ENCODE measurements at places on chromosomes 7 and 10.

DNA sequence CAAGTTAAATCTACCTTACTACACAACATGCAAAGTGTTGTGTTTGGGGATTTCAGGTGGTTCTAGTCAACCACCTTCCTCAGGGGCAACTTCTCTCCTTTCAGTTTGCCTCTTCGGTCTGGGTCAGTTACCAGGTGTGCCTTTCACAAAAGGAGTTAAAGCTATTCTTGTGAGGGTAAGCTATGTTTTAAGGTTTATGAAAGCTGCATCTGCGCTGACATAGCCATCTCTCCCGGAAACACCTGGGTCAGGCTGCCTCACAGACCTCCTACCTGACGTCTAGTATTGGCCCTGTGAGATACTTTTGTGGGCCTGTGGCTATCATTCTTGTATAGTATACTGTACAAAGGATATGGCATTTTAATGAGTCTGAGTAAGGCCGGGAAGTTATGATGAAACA, 67.7 kb upstream of the ITGA8 start:
- DNase-seq = no peak

DNA sequence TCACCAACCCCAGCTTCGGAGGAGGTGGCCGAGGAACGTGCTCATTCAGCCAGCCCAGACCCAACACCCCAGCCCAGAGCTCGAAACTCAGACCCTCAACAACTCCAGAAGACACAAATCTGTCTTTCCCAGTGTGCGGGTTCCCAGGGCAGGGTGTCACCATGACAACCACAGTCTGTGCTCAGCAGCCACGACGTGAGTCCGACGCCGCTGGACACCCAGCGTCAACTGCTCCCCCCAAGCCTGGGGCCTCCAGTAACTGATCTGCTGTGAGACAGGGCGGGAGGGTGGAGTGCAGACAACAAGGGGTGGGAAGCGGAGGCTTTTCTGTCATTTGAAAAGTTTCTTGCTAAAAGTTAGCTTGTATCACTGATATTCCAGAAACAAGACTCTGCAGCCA, 167.2 kb downstream of the MAD1L1 start:
- DNase-seq = no peak

DNA sequence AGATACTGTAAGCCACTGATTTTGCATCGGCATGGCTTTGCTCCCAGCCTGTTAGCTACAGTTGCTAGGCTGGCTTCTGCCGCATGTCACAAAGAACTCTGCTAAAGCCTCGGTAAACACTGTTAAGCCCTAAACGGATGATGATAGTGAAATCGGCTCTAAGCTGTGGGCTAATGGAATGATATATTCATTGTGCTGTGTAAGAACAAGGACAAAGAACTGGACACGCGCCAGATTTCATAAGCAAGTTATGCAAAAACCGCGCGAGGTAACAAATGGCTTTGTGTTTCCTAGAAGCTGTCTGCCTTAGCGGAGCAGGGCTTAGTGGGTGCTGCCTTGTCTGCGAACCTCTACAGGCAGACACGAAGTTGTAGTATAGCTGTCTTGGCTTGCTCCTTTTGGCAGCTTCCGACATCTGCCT, 331.3 kb upstream of the COBL start:
- peak; percentile 96 for DNase-seq

- DNase-seq = no peak
Measured at GRCh38 chr7:77837275-77837674, 38.7 kb downstream of the PHTF2 start.

DNA sequence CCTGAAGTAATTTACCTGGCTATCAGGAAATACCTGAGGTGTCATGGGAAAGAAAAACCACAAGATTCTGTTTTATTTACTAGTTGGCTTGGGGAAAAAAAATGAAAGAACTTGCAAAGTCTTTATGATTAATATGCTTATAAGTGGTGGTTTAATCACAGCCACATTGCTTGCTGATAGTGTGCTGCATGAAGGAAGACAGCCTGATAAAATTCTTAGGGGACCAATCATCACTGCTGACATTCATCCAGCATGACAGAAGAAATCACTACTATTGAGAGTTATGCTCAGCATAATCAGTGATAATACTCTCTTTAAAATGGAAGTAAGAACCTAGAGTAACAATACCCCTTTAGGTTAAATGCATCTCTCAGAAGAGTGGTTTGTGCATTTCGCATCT, 150.2 kb upstream of the LRRN3 start:
- DNase-seq = no peak

DNA sequence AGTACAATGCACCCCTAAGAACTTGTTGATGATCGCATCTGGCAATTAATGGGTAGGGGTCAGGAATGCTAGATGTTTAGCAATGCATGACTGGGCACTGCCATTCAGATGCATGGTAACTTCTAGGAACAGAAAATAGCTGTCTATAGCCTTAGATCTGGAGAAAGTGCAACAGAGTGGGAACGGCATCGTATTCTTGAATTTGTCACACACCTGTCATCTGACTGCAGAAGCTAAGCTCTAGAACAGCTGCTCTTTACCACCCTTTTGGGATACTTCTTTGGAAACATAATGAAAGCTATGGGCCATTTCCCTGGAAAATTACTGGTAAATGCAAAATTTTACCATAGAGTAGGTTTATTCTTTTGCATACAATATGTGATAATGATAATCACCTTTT, 118.1 kb downstream of the SLC25A13 start:
- no peak for DNase-seq

DNA sequence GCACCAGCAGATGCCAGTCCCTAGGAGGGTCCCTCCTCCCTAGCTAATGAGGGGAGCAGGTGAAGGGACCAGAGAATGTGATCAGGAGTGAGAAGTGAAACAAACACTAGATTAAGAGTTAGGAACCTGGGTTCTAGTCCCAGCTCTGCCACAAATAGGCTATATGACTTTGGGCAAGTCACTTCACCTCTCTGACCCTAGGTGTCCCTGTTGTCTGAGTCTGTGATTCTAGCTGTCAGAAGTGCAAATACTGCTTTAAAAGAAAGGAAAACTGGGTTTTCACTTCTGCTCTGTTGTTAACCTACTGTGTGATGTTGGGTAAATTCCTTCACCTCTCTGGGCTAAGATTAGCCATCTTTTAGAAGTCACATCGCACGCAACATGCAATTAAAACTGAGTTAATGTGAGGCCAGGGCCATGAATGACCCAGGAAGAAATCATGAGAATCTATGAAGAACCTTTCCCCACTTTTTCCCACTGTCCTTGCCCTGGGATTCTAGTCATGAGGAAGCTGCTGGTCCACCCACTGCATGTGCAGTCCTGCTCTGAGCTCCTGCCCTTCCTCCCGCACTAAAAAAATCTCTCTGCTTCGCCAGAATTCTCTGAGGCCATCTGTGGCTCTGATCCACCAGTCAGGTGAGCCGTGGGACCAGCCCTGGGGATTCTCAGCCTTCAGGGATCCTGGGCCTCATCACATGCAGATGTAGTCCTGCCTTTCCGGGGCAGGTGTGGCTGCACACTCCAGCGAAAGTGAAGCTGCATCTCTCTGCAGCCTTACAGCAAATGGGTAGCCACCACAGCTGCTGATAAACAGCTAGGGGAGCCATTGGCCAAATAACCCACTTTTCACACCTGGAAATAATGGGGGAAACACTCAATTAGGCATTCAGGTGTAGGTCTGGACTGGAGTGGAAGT, 181.7 kb downstream of the PLXNA4 start:
- DNase-seq = no peak

DNA sequence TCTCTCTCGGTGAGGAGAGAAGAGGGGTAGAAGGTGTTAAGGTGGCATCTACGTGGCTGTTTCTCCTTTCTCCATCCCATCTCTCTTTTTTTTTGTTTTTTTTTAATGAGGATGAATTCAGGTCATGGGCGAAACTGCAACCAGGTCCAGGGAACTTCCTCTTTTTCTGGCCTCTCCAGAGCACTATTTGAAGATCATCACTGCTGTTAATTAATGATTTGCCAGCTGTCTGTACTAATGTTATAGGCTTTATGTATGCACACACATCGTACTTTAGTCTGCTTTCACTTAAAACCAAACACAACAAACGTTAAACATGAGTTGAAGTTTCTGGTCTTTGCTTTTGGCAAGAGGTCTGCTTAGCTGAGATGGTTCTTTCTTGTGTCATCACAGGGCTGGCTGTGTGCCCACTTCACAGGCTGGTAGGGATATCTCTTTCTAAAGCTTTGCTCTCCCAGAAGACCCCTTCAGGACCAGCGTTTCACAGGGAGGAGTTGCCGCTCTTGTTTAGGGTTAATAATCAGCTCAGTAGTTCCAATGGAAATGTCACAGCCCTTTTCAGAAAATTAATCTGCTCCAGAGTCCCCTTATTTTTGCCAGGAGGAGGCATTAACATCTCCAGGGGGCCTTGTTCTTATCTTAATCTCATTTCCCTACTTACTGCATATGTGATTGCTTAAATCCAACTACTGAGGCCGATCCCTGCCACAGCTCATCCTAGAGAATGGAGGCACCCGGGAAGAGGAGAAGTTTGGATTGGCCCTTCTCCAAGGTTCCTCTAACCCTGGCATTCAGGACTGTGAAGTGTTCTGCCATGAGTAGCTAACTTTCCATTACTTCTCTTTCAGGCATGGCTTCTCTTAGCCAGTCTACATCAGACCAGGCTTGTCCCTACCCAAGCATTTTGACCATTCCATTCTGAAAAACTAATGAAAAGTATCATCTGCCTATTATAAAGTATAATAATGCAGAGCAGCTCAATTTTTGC, 273.9 kb upstream of the NFE2L3 start:
- DNase-seq = no peak

- DNase-seq = peak; percentile 87
Measured at GRCh38 chr7:139075031-139075652, 34.4 kb downstream of the ZC3HAV1 start.

DNA sequence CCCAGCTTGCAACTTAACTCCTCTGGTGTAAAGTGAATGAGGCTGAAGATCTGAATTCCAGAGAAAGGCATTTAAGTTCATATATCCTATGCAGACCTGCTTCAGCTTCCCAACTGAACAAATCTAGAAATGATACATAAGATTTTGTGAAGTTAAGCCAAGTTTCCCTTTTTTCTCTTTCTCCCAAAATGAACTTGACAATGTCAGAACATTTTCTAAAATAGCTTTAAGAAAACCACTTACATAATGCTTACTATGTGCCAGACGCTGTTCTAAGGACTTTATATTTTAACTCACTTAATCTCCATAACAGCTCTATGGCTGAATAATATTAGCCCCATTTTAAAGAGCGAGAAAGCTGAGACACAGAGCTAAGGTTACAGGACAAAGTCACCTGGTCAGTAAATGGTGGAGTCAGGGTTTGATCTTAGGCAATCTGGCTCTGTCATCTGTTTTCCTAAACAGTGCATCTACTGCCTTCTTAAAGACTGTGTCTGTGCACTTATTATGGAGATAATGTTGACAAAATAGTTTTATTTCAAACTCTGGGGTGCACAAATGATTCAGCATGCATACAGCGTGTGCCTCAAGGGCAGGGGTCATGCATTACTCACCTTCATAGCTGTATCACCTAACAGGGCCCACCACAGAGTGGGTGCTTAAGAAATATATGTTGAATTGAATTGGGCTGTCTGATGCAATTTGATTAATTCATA, 66.8 kb downstream of the RHOBTB1 start:
- no peak for DNase-seq

DNA sequence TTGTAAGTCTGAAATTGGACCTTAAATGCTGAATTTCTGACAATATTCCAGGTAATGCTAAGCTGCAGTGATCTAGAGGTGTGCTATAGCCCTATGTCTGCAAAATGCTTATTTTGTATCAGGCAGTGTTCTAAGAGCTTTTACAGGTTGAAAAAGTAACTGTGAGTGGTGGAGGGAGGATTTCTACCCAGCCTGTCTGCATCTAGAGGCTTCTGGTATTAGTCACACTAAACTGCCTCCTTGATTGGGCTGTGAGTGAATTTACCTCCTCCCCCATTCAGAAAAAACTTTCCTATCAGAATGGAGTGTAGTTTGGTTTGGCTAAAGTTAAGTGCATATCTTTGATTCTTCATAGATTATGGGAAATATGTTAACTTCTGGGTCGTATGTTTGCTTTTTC, 56.8 kb downstream of the BBS9 start:
- peak; percentile 78 for DNase-seq

DNA sequence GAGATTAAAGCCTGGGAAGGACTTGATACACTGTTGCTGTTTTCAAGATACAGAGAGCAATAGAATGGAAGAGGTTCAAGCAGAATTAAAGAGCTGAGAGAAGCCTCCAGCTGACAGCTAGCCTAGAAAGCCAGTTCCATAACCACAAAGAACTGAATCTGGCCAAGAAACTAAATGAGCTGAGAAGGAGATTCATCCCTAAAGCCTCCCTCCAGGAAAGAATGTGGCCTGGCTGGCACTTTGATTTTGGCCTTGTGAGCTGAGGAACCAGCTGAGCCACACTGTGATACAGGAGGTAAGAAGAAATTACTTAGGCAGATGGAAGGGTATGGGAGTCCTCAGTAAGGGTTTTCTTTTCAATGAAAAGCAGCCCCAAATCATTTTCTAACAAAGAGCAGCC, 324.1 kb downstream of the PHF14 start:
- DNase-seq = peak; percentile 73

GRCh38 chr7:128000048-128000447, 31.2 kb downstream of the LRRC4 start:
- DNase-seq = no peak

- no peak for DNase-seq
Measured at GRCh38 chr7:85802211-85802610, 615.4 kb upstream of the SEMA3D start.

DNA sequence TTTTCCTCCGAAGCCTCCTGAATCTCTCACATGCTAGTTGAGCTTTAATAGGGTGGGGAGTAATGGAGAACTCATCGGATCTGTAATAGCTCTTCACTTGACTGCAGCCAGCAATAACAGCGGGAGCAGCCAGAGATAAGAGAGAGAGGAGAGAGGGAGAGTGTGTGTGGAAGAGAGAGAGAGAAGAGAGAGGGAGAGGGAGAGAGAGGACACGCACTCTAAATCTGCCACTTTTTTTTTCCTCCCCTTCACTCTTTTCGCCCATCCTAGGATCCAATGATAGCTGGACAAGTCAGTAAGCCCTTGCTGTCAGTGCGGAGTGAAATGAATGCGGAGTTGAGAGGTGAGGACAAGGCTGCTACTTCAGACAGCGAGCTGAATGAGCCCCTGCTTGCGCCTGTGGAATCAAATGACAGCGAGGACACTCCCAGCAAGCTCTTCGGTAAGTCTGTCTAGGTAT, 107.9 kb downstream of the POU6F2 start:
- DNase-seq = peak; percentile 47

GRCh38 chr7:148264933-148265557, 325.5 kb upstream of the C7orf33 start:
- peak; percentile 65 for DNase-seq

- no peak for DNase-seq
Measured at GRCh38 chr10:86387178-86387794, 20.7 kb upstream of the GRID1 start.

DNA sequence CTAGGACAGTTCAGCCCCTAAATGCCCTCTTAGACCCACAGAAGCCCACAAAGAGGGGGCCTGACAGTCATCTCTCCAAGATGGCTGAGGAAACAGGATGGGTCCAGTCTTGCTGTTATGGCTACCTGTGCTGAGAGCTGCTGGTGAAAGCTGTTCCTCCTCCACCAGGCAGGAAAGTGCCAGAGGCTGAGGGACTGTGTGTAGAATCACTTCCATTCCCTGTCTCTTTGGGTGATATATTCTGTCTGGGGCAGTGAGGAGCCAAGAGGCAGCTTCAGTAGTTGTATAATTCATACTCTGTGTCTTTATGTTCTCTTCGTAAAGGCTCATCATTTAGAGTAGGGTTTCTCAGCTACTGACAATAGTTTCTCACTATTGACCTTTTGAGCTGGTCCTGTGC, 242.3 kb upstream of the FZD1 start:
- no peak for DNase-seq
